ENCODE measurements at places on chromosomes 1 and 21.

DNA sequence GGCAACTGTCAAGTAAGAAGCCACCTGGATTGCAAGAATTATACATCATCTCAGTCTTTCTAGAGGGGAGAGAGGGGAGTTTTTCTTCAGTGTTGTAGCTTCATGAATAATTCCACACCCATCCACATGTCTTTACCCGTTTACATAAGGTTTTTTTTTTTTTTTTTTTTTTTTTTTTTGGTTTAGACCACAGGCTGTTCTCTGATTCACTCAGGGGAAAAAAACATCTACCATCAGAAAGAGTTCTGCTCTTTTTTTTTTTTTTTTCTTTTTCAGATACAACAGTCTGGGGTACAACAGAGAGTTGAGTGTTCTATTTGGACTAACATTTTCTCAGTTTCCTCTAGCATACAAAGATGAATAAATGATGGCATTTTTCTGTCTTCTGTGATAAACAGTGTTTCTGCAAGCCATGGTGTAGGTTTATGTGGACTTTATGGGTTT lies 4.9 kb upstream of the KIF14 start:
- no peak for DNase-seq

- DNase-seq = no peak
Observed at GRCh38 chr1:174451408-174451807, 3.6 kb downstream of the GPR52 start.

GRCh38 chr1:204673909-204674649 lies 11.5 kb downstream of the LRRN2 start:
- no peak for DNase-seq

DNA sequence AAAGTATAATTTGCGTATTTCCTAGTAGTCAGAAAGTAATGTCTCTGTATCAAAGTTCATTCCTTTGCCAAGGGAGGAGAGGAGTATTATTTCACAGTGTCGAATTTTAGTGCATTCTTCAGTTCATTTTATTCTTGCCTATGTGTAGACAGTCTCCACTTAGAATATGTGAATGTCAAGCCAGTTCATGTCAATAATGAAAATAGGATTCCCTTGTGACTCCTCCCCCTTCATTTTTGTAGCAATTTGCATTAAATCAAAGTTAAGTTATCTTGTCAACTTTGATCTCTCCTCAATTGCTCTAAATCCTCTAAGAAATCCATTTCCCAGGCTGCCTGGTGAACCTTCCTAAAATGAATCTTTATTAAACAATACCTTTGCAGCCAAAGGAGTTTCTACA lies 179.1 kb downstream of the SLC44A5 start:
- no peak for DNase-seq

- no peak for DNase-seq
Observed at GRCh38 chr1:162704673-162705424, 72.6 kb downstream of the DDR2 start.

DNA sequence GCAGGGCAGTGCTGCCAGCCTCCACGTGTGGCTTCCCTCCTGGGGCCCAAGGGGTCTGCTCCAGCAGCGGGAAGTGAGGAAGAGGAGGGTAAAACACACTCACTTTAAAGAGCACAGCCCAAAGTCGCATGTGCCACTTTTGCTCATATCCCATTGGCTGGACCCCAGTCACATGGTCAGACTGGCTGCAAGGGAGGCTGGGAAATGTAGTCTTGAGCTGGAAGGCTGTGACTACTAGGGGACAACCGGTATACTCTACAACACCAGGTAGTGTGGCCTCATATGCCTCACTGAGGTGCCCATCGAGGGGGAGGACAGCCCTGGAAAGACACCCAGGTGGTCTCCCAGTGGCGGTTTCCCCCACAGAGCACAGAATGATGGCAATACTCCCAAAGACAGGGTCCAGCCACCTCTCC lies 45.2 kb downstream of the CAMK2N1 start:
- peak; percentile 14 for DNase-seq

All from CD4-positive, alpha-beta T cell (primary cell).